ENCODE measurements at places on chromosomes 2 and 18. TPM values are rescaled to one million over a fixed set of nuclear protein-coding genes. Genes with fewer than 3 reads are reported as not detected.

DCDC2C gene
- total RNA-seq: 0.49 TPM

AFF3 gene
- 81.4 TPM for total RNA-seq

PSMA8 gene
- total RNA-seq: not detected

ANKRD30B gene
- not detected for total RNA-seq

ANKRD30BL gene
- total RNA-seq: 8.9 TPM

All from temporal lobe (tissue), 4 donors.